ENCODE measurements at places on chromosomes 5 and 9. TPM values are rescaled to one million over a fixed set of nuclear protein-coding genes. Genes with fewer than 3 reads are reported as not detected.

ANKRD20A1 gene
- 0.82 TPM for total RNA-seq

ARHGEF37 gene
- total RNA-seq = 35.2 TPM

FREM1 gene
- total RNA-seq = not detected

GLIPR2 gene
- 2.1 TPM for total RNA-seq

KCTD16 gene
- total RNA-seq = 0.33 TPM

SH3TC2 gene
- total RNA-seq = 28.9 TPM

PCDHGB2 gene
- 1.7 TPM for total RNA-seq

- DNase-seq = no peak
Observed at GRCh38 chr9:70479880-70480291, 65.4 kb upstream of the KLF9 start.

- DNase-seq = no peak
Observed at GRCh38 chr9:135038331-135038730, 49.1 kb upstream of the OLFM1 start.

- no peak for DNase-seq
Observed at GRCh38 chr5:138028971-138029365, 3.9 kb downstream of the FAM13B start.

DNA sequence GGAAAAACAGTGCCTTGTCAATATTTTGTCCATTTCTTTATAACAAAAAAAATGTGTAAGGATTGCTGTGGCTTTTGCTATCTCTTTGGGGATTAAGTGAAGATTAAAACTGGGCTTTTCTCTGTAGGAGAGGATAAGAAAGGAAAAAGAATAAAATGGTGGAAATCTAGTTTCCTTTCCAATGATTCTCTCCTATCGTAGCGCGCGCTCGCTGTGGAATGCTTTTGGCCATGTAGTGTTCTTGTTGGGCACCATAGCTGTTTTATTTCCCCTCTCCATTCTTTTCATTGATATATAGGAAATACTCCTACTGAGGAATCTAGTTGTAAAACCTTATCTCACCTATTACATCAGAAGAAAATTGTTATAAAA lies 1.5 kb downstream of the STXBP1 start:
- DNase-seq = no peak

- no peak for DNase-seq
Observed at GRCh38 chr5:37756248-37756647, 83.6 kb downstream of the GDNF start.

- no peak for DNase-seq
Observed at GRCh38 chr5:170736966-170737365, 46.6 kb upstream of the GABRP start.

DNA sequence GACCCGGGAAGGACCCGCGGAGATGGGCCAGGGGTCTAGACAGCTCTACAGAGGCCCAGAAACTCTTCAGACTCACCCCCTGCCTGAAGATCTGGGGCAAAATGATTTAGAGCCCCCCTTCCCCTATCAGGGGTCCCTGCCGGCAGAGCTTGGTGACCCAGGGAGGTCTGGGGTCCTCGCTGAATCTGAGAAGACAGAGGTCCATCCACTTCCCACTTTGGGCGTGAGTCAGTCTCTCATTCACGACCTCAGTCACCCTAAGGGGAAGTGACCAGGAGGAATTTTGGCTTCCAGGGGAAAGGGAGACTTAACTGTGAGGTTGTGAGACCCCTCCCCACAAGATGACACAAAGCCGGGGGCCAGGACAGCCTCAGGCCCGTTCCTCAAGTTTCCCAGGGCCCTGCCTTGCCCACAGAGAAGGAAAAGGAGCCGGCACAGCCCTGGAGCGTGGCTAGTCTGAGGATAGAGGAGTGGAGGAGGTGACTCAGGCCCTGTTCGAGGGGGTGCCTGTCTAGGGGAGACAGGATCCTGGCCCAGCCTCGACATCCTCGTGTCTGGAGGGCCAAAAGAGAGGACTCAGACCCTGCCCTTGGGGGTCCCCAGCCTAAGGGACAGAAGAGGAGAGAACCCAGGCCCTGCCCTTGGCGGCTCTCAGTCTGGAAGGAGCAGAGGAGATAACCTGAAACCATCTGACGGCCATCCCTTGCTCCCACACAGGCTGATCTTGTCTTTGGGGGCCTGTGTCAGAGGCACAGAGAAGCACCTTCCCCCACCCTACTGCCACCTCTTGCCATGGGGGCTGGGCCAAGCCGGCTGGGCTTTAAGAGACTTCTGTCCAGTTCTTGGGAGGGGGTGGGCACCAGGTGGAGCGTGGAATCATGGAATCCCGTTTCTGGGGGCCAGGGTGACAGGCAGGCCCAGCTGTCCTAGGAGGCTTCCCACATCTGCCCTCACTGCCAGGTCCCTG lies 889 bp downstream of the PDLIM4 start:
- peak; percentile 66 for DNase-seq

DNA sequence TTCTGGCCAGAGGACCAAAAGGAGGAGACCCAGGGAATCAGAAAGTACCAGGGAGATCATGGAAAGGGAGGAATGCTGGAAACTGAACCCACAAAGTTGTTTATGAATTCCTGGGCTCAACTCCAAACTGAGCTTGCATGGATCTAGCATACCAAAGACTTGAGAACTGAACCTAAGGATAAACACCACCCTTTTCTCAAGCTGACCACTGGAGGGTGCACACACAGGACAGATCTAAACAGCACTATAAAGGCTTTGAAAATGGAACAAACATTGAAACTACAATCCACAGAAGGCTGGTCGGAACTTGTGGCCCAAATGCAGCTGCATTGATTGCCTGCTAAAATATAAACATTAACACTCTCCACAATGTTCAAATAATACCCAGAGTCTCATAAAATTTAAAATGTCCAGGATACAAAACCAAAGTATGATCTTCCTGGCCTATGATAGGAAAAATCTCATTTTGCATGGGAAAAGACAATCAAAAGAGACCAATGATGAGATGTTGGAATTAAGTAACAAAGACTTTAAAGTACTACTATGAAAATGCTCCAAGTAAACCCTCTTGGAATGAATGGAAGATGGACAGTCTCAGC lies 15.6 kb upstream of the IRF1 start:
- peak; percentile 52 for DNase-seq
